Right renal pelvis (tissue), 4 donors: ENCODE measurements at places on chromosomes 6 and 20.

- DNase-seq = no peak
Measured at GRCh38 chr6:72999995-73000394, 225.3 kb downstream of the KHDC1L start.

- no peak for DNase-seq
Measured at GRCh38 chr6:83867527-83868161, 8.2 kb downstream of the CYB5R4 start.

DNA sequence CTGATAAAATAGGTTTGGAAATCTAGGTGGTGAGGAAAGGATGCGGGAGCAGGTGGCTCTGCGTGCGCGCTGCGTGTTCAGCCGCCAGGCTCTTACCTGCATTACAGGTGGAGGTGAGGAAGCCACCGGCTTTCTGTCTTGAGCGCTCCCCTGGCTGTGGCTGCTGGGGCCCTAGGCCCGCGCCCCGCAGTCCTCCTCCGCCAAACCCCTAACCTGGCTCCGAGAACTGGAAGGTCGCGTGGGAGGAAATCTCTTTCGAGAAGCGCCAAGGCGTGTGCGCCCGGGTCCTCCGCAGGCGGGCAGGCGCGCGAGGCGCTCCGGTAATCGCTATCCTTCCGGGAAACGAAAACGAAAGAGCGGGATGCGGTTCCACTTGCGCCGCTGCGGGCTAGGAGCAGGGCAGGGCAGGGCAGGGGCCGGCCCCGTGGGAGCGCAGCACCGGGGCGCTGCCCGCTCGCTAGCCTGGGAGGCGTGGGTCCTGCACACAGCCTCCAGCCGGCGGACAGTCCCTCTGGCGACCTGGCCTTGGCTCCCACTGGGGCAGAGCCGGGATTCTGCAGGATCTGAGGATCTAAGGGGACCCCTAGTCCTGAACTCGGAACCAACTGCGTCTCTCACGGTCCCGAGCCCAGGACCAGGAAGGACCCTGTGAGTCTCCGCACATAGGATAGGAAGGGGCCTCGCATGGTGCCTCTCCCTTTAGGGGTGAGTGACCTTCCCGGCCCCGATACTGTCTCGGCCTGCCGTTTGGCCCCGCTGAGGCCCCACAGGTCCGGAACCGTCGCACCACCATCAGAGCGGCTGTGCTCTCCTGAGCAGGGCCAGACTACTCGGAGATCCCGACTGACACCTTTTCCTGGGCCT lies at the start of gene ETV7:
ETV7 (minus strand) TSS at position 230 of the 864 bp plus-strand sequence; CDS start at position 102, 128 bp downstream.
- DNase-seq = no peak

- no peak for DNase-seq
Measured at GRCh38 chr6:36694616-36695015, 3.0 kb upstream of the RAB44 start.

DNA sequence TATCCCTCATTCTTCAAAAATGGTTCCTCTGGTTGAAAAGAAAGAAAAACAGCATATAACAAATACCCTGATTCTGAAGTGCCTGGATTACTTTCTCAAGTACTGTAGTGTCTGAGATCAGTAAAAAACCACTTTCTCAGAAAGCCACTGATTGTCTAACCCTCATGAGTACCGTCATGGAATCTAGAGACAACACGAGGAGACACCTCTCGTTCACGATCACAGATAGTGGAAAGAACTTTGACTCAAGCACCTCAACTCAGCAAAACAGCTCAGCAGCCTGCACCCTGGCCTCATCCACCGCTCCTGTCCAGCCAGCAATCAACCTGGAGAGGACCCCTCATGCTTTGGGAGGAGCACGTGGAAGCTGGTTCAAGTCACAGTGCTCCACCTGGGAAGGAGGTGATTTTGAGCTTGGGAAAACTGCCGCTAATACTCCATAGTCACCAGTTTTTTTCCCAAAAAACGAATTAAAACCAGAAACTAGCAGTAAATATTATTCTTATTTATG lies 1.0 kb downstream of the SCML4 start:
- DNase-seq = no peak

DNA sequence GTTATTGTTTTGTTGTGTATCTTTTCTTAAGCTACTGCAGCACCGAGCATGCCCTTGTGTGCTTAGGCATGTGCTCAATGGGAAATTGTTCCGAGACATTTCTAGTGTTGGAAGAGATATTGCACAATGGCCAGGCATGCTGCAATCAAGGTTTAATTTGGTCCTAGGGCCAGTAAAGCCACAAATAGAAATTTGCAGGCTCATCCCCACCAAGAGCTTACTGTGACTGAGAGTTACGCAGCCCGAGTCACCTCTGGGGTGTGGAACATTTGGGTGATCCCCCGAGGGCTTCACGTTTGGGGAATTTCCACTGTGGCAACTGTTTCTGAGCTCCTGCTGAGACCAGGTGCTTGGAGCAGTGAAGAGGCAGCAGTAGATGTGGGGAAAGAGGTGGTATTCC lies 65.8 kb downstream of the ADTRP start:
- DNase-seq = no peak

- DNase-seq = no peak
Measured at GRCh38 chr20:50580016-50580747, 70.0 kb downstream of the PTPN1 start.

GRCh38 chr20:61497029-61497627 lies 245.1 kb downstream of the CDH4 start:
- no peak for DNase-seq

DNA sequence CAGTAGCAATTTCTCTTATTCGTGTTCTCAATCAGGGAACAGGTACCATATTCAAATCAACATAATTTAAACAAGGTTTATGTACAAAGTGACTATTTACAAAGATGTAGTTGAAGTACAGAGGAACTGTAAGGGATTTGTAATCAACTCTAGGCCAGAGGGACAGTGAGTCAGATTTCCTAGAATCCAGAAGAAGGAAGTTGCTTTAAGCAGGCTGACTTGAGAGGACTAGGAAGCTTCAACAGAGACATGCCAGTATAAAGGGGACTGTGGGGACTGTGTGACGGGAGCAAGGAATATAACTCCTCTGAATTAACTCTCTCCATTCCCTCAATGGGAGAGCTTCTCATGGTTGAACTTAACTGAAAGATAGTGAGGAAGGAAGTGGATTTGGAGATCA lies 427.4 kb upstream of the JAG1 start:
- no peak for DNase-seq
